GM20000 (cell line): ENCODE measurements at places on chromosomes 3 and 15.

- DNase-seq = no peak
These were observed 48.5 kb downstream of the MED12L start for GRCh38 chr3:151133917-151134450.

- no peak for DNase-seq
These were observed 156.6 kb upstream of the ALCAM start for GRCh38 chr3:105210141-105210540.

GRCh38 chr3:189718215-189718614 is 87.0 kb downstream of the TP63 start:
- no peak for DNase-seq

GRCh38 chr15:72199721-72200212 is 2.2 kb upstream of the GRAMD2A start:
- DNase-seq = peak; percentile 83

GRCh38 chr3:1326546-1326945 is 233.7 kb downstream of the CNTN6 start:
- no peak for DNase-seq

DNA sequence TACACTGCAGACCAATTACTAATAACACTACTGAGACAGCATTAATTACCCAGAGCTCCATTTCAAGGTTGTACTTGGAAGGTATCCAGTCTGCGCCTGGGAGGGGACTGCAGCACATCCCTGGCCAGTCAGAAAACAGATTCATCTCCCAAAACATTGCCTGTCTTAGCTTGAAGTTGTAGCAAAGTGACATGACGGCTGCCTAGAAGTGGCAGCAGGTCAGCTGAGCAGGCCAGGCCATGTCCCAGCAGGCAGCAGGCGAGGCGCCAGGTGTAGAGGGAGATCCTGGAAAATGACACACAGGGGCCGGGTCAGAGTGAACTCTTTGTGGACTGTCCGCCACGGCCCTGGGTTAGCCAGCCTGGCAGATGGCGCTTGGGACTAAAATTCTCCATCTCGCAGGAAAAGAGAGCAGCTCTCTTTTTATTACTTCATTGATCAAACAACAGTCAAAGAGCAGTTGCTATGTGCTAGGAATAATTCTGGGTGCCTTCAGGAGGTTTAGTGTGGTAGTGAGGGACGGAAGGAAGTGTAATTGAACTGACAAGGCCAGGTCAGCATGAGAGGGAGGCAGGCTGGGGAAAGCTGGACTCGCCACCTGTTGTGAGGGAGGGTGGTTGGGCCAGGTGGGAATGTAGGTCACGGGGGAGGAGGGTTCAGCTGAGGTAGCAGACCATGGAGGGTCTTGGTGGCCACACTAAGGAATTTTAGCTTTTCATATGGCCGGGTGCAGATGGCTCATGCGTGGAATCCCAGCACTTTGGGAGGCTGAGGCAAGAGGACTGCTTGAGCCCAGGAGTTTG is 1.3 kb upstream of the MAP6D1 start:
- DNase-seq = no peak
